ENCODE measurements at places on chromosomes 2 and 18.

GRCh38 chr2:105325389-105325963 lies 4.1 kb downstream of the TGFBRAP1 start:
- DNase-seq: no peak

GRCh38 chr2:158760887-158761286 lies 34.2 kb upstream of the DAPL1 start:
- DNase-seq: no peak

DNA sequence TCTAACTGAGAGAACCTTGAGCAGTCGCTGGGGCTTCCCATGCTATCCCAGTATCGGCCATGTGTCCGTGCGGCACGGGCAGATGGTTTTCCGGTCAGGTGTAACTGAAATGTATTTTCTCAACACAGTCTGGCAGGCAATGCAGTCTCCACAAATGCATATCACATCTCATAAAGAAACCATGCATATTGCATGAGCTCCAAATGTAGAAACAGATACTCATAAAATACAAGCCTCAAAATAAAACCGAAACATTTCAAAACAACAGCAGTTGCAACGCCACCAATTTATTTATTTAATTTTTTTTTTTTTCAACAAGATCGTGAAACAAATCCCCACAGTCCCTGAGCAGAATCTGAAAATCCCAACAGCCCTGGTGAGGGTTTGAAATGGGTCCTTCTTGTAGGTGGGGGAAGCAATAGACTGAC lies 299.4 kb downstream of the LPIN1 start:
- no peak for DNase-seq

- no peak for DNase-seq
These were observed 134.9 kb upstream of the KYNU start for GRCh38 chr2:142742371-142743214.

GRCh38 chr2:195410074-195410671 lies 246.9 kb upstream of the SLC39A10 start:
- no peak for DNase-seq

- no peak for DNase-seq
These were observed 367.1 kb downstream of the ZEB2 start for GRCh38 chr2:144152817-144153271.

GRCh38 chr18:13319629-13320028 lies 101.1 kb downstream of the LDLRAD4 start:
- DNase-seq: no peak

GRCh38 chr18:40752316-40752715 lies 1202.7 kb upstream of the PIK3C3 start:
- no peak for DNase-seq

DNA sequence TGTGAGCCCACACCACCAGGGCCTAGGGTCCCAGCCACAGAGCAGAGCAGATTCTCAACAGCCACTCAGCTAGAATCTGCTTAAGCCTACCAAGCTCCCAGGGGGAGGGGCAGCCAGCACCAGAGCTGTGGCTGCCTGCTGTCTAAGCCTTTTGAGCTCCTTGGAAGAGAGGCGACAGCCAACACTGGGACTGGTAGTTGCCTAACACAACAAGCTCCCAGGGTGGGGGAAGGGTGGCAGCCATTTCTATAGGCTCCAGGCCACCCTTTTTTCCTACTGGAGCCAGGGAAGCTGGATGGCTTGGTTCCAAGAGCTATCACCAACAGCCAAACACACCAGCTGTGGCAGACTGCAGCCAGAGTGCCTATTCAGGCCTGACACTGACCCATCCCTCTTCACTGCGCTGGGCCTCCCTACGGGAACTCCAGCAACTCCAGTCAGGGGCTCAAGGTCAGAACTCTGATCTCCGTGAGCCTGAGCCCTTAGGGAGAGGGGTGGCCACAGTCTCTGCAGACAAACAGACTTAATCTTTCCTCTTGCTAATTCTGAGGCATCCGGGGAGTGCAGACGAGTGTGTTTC lies 1824.3 kb upstream of the CELF4 start:
- no peak for DNase-seq

DNA sequence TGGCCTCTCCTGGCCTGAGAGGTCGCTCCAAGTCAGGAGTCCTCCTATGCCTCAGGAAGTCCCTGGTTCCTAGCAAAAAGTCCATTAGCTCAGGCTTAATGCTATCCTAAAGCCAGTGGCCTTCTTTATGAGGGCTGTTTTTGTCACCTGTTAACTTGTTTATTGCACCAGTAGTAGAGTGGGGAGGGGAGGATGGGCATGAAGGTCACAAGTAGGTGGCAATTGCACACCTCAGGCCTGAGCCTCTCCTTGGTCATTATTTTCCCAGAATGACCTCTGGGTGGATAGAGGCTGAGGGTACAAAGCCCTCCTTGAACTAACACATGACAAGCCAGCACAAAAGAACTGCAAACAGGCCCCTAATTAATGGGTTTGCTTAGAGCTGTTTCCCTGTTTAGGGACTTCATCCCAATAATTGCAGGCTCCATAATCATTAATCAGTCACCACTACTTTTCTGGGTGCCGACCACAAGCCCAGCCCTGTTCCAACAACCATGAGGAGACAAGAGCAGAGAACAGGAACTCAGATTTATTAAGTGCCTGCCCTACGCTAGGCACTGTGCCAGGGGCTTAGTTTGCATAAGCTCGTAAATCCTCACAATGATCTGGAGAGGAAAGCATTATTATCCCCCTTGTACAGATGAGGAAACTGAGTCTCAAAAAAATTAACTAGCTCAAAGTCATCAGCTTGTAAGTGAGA lies 123.0 kb upstream of the PKDCC start:
- no peak for DNase-seq

- DNase-seq: no peak
These were observed 63.9 kb downstream of the NCAPH start for GRCh38 chr2:96399342-96400048.

GRCh38 chr2:36812196-36812595 lies 115.7 kb downstream of the VIT start:
- no peak for DNase-seq

GRCh38 chr18:53018791-53019190 lies 678.8 kb downstream of the DCC start:
- DNase-seq: no peak

DNA sequence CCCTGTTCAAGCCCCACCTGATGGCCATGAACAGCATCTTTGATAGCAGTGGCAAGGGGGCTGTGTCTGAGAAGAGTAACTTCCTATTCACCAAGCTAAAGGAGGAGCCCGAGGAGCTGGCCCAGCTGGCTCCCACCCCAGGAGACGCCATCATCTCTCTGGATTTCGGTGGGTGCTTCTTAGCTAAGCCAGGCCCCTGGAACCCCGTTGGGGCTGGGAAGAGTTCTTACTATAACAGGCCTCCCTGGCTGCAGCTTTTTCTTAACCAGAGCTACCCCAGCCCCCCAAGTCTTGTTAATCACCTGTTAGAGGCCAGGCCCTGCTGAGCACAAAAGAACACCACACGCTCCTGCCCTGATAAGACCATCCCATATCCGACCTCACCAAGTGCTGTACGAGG lies 79.4 kb downstream of the EPAS1 start:
- no peak for DNase-seq

- no peak for DNase-seq
These were observed 291.5 kb downstream of the LRATD1 start for GRCh38 chr2:14923820-14924580.

DNA sequence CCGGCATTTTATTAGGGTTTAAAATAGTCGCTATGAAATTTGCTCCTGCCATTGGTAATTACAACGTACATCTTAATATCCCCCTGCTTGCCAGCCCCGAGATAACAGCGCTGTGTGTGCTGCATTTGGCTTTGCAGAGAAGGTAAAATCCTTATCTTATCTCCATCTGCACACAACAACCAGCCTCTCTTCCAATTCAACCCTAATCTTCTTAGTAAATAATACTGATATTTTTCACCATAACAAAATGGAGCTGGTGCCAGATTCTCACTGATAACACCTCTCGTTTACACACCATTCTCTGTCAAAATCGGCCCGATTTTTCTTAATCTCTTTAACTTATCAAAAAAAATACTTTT lies 61.4 kb upstream of the SIX3 start:
- DNase-seq: no peak

- no peak for DNase-seq
These were observed 339.2 kb upstream of the EPHA4 start for GRCh38 chr2:221911321-221911720.

All from activated CD4-positive, alpha-beta T cell treated with anti-CD3 and anti-CD28 coated beads for 24 hours (primary cell).